A673 (cell line): ENCODE measurements at places on chromosomes 4 and X. TPM values are rescaled to one million over a fixed set of nuclear protein-coding genes. Genes with fewer than 3 reads are reported as not detected.

DNA sequence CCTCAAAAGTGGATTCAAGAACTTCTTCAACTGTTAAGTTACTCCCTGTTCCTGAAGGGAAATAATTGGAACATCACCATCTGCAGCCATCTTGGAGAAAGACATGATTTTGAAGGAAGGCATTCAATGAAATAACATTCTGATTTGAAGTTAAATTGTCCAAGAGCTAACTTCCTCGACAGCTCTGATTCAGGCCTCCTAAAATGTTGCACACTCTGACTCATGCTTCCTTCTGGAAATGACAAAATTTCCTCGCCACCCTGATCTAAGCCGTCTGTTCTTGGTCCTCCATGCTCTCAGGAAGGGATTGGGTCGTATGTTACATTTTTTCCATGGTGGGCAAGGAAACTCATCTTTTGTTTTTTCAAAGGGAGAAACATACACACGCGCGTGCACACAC lies 496.9 kb upstream of the DIPK2B start:
- peak; percentile 61 for DNase-seq
- no peak overlapping the region for H3K4me3 ChIP-seq
- H3K27ac ChIP-seq, result no peak overlapping the region
- H3K27me3 ChIP-seq, result no peaks in the 10 kb centered on the region
- no peaks in the 10 kb centered on the region for H3K36me3 ChIP-seq
- H3K4me1 ChIP-seq, result no peaks in the 10 kb centered on the region

DNA sequence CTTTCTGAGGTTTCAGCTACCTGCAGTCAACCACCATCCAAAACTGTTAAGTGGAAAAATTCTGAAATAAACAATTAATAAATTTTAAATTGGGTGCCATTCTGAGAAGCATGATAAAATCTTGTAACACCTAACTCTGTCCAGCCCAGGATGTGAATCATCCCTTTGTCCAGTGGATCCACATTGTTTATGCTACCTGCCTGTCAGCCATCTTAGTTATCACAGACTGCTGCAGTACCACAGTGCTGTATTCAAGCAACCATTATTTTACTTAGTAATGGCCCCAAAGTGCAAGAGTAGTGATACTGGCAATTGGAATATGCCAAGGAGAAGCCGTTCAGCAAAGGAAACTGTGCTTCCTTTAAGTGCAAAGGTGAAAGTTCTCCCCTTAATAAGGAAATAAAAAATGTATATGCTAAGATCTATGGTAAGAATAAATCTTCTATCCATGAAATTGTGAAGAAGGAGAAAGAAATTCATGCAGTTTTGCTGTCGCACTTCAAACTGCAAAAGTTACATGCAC lies 20.6 kb downstream of the CAMK2D start:
- H3K27me3 ChIP-seq, result no peaks in the 10 kb centered on the region
- no peak overlapping the region for H3K4me3 ChIP-seq
- peaks cover 13% of the 10 kb centered on the region for H3K4me1 ChIP-seq
- H3K27ac ChIP-seq, result no peak overlapping the region

DNA sequence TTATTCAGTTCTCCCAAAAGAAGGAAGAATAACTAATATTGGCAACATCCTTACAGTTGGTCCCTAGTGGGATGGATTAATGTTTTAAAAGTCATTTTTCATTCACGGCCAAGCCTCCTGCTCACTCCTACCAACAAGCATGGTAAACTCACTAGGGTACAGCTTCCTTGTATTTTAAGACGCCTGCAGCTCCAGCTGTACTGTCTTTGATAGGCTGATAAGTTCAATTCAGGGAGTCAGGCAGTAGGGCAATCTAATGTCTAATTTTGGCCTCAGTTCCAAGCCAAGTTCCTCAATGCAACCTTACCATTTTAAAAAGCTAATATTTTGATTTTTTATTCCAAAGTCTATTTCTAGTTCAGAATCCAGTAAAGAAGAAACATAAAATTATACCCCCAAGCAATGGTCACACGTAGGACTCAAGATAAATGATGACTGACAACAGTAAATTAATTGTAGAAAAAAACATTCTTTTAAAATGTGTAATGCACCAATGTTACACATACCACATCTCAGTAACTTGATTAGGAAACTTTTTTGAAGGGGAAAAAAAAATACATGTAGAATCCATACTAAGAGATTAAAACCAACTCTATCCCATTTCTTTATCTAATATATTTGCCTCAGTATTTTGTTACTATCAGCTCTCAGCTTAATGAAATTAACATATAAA lies 9.3 kb downstream of the LCORL start:
- peaks cover 15% of the 10 kb centered on the region for H3K4me1 ChIP-seq
- H3K36me3 ChIP-seq, result no peaks in the 10 kb centered on the region
- DNase-seq, result no peak
- no peak overlapping the region for H3K4me3 ChIP-seq

DNA sequence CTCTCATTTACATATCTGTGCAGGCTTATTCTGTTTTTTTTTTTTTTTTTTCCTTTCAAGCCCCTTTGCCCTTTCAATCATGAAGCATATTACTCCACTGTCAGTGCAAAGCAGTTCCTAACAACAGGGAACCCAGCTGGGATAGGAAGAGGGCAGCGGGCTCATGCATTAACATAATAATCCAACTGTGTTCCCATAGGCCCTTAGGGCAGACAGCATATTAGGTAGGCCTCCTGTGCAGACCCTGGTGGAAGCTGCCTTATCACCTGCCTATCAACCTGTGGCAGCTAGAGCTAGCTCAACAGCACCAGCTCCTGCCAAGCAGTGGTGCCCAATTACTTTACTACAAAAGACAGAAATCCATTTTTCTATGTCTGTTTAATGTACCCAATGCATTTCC lies 49.3 kb downstream of the SLC10A7 start:
- H3K27me3 ChIP-seq, result no peaks in the 10 kb centered on the region
- H3K4me1 ChIP-seq, result peaks cover 86% of the 10 kb centered on the region
- DNase-seq, result peak; percentile 88
- H3K4me3 ChIP-seq, result no peak overlapping the region

GRCh38 chrX:150573106-150573505 lies 4.7 kb downstream of the MTM1 start:
- no peaks in the 10 kb centered on the region for H3K27me3 ChIP-seq
- no peaks in the 10 kb centered on the region for H3K36me3 ChIP-seq
- H3K4me3 ChIP-seq, result no peak overlapping the region
- H3K27ac ChIP-seq, result no peak overlapping the region
- peaks cover 18% of the 10 kb centered on the region for H3K4me1 ChIP-seq
- no peak for DNase-seq

DNA sequence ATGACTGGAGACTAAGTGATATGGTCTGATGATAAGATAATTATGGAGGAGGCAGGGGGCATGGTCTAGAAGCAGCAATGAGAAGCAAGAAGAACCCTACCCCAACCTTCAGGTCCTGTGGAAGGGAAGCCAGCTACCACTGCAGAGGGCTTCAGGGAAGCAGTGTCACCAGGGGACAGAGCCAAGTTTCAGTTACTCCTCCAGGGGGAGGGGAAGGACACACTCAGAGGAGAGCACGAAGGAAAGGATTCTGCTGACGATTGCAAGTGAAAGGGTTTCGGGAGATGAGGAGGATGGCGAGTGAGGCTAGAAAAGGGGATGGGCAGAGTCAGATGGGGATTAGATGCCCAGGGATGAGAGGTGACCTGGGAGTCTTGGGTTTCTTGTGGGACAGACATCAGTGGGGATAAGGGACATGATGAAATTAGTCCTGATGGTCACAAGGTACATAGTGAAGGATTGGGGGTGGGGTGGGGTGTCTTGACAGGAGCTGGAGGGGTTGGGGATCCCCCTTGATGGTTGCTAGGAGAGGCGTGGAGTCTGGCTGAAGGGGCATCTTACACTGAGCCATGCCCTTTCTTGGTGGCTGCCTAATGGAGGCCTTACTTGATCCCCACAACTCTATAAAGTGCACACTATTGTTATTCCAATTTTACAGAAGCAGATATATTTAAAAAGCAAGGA lies 45.4 kb downstream of the TIGD4 start:
- H3K27ac ChIP-seq, result no peak overlapping the region
- no peaks in the 10 kb centered on the region for H3K36me3 ChIP-seq
- DNase-seq, result no peak
- no peaks in the 10 kb centered on the region for H3K4me1 ChIP-seq
- H3K27me3 ChIP-seq, result no peaks in the 10 kb centered on the region

GRCh38 chrX:100316987-100317386 lies 93.1 kb downstream of the PCDH19 start:
- H3K4me3 ChIP-seq, result no peak overlapping the region
- no peaks in the 10 kb centered on the region for H3K36me3 ChIP-seq
- no peak overlapping the region for H3K27ac ChIP-seq
- no peaks in the 10 kb centered on the region for H3K27me3 ChIP-seq

DNA sequence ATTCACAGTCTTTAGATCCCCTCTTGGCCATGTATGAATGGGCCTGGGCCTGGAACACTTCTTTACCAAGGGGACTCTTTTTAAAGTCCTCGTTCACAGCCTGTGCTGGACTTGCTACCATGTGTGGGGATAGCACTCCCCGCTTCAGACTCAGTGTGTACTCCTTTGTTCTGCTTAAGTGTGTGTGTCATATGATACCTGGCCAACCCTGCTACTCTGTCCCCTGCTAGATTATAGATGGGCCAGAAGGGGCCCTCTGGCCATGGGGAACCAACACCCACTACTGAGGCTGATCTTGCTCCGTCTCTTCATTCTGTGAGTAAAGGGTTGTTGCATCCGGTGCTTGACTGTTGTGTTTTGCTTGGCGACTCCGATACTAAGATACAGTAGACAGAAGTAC lies 8.0 kb downstream of the CCDC110 start:
- peaks cover 30% of the 10 kb centered on the region for H3K27me3 ChIP-seq
- no peaks in the 10 kb centered on the region for H3K4me1 ChIP-seq
- DNase-seq, result no peak
- no peak overlapping the region for H3K27ac ChIP-seq
- no peaks in the 10 kb centered on the region for H3K36me3 ChIP-seq

DNA sequence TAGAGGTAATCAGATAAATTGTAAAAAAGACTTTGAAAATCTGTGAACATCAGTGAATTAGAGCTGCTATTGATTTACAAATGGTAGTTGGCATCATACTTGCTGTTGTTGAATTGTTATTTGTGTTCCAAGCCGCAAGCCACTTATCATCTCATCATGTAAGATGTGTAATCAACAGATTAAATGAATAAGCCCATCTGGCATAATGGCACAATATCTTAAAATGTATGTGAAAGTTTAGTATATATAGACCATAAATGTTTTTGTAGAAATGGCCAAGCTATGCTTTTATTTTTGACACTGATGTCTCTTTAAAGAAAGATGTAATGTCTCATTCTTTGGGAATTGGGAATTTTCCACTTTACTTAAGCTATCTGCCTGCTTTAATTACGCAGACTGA lies 682.6 kb upstream of the GNPDA2 start:
- H3K4me3 ChIP-seq, result no peak overlapping the region
- H3K27ac ChIP-seq, result no peak overlapping the region
- H3K36me3 ChIP-seq, result no peaks in the 10 kb centered on the region
- no peaks in the 10 kb centered on the region for H3K27me3 ChIP-seq

DNA sequence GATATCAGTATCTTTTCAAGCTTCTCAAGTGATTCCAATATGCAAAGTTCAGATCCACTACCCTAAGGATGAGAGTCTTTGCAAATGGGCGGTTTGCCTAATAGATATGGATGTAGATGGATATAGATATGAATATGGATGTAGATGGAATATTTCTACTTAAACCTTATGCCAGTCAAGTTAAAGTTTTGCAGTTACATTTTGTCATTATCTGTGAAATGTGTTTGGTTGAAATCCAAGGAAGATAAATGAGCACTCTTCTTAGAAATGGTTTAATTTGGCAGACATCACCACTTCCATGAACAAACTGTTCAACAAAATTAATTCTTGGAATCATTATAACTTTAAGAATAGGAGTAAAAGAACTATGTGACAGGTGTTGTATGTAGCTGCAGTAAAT lies 1066.6 kb downstream of the PCDH18 start:
- no peak overlapping the region for H3K4me3 ChIP-seq
- no peaks in the 10 kb centered on the region for H3K36me3 ChIP-seq

DNA sequence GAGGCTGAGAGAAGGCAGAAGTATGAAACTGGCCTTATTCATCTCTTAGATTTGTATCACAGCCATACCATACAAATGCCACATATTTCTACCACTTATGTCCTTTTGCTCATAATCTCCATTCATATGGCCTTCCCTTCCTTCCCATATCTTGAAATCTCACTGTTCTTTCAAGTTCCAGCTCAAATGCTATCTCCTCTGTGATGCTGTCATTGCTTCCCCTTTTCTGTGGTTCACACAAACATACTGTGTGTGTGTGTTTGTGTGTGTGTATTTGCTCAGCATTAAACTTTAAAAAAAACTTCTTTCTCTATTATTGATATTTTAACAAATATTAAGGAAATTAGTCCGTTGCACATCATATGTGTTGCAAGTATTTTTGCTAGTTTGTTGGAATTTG lies 26.7 kb downstream of the PHKA1 start:
- no peaks in the 10 kb centered on the region for H3K4me1 ChIP-seq
- no peak overlapping the region for H3K4me3 ChIP-seq
- no peaks in the 10 kb centered on the region for H3K27me3 ChIP-seq
- no peaks in the 10 kb centered on the region for H3K36me3 ChIP-seq
- H3K27ac ChIP-seq, result no peak overlapping the region

SATL1 gene
- total RNA-seq, result 0.13 and 0.24 TPM in 2 replicates

UGT2B15 gene
- total RNA-seq, result not detected in 2 replicates

FAM133A gene
- not detected in 2 replicates for total RNA-seq

GAGE12D gene
- total RNA-seq, result not detected in 2 replicates

VCX3B gene
- 0.39 TPM in 1 of 2 replicates, not detected in the other for total RNA-seq

RAB9B gene
- 0.61 and 0.67 TPM in 2 replicates for total RNA-seq
